ENCODE measurements at places on chromosomes 13 and 19.

DNA sequence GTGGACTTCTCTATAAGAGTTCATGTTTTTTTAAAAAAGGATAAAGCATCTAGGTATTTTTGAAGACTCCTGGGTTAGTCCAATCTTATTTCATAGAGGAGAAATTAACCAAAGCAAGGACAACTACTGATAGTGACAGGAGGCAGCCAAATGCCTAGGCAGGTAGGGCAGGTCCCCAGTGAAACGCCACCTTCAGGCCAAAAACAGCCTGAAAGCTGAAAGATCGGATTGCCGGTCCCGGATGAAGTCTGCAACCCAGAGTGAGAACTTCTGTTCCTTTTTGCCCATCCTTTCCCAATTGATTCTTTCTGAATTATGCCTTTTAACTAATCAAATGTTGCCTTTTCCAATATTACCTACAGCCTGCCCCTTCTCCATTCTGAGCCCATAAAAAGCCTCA lies 6.1 kb upstream of the GGACT start:
- DNase-seq, result no peak

DNA sequence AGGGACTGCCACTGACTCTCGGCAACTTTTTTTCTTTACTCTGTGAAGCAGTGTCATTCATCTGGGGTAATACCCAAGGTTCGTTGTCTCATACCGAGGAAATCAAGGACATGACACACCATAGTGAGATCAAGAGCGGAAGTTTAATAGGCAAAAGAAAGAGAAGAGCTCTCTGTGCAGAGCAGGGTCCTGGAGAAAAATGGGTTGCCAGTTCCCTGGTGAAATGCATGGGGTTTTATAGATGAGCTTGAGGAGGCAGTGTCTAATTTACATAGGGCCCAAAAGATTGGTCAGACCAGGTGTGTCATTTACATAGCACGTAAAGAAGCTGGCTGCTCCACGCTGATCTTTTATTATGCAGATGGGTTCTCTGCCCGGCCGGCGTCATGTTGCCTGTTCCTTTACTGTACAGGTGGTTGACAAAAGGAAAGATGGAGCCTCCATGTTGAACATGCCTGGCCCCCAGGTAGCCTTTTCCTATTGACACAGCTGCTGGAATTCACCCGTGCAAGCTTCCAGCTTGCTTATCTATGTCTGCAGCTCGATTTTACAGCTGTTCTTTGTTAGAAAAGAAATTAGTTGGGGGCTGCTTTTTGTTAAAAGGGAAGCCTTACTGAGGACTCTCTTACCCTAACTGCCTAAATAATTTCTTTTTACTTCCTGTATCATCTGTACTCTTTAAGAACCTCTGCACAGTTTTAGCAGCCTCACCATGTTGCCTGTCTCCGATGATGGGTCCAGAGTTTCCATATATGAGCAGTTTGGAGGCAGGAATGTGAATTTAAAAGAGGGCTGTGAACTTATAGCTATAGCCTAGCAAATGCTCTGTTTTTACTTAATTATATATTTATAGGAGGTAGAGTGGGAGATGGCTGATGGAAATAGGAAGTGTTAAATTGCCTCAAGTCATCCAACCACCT lies 98.0 kb upstream of the DIAPH3 start:
- DNase-seq, result no peak

DNA sequence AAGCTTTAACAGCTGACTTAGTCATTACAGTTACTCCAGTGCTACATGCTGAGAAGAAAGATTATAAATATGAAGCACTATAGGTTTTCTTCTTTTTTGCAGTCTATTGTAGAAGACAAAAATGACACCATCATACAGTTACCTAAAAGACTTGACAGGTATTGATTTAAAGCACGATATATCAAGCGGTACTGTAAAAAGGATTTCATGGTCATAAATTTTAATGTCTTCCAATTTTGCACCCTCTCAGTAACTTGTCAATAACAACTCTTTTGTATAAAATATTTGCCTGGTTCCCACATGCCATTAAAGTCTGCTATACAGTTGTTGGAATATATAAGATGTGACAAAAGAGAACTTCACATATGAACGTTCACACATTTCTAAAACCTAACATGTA lies 102.8 kb downstream of the ZIC5 start:
- no peak for DNase-seq

DNA sequence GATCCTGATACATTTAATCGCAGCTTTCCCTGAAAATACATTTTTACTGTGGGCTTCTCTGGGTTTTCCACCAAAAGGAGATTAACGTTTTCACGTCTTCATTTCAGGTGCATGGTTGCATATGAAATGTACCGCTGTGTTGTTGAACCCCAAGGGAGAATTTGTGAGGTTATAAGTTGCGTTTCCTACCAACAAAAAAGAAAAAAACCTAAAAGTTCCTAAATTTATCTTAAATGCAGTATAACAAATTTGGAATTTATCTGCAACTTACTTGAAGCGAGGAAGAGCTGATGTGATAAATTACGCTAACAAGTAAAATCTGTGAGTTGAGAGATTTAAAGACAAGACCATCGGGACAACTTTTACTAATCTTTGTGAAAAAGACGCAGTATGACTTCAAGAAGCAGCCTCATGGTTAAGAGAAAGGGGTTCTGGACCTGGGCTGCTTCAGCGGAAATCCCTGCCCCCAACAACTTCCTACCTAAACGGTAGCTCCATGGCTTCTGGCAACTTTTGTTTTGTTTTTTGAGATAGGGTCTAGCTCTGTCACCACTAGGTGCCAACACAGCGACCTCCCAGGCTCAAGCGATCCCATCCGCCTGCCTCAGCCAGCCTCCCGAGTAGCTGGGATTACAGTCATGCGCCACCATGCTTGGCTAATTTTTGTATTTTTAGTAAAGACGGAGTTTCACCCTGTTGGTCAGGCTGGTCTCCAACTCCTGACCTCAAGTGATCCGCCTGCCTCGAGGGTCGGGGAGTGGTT lies 958 bp upstream of the OBI1 start:
- no peak for DNase-seq

DNA sequence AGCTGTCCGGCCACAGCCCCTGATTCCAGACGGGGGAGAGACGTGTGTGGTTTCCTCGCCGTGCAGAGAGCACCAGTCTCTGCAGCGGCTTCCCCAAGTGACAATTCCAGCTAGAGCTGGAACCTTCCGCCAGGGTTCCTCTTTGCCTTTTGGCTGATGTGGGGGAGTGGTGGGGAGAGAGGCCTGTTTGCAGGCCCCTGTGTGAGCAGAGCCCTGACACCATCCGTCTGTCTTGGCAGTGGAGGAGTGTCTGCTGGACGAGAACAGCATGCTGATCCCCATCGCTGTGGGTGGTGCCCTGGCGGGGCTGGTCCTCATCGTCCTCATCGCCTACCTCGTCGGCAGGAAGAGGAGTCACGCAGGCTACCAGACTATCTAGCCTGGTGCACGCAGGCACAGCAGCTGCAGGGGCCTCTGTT lies 25.0 kb downstream of the LAMP1 start:
- no peak for DNase-seq

DNA sequence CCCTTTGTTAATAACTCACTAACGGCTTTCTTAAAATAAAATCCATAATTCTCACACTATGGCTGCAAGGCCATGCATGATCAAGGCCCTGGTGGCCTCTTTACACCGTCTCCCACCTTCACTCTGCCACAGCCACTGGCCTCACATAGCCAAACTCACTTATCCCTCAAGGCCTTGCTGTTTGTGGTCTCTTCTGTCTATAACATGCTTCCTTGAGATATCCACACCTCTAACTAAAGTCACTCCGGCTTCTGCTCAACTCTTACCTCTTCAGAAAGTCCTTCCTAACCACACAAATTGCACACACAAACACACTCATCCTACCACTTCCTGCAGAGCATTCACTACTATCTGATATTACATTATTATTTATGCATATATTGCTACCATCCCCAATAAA lies 262.5 kb downstream of the DIAPH3 start:
- DNase-seq, result peak; percentile 1

- no peak for DNase-seq
Measured at GRCh38 chr13:31175847-31176532, 14.3 kb upstream of the HSPH1 start.

DNA sequence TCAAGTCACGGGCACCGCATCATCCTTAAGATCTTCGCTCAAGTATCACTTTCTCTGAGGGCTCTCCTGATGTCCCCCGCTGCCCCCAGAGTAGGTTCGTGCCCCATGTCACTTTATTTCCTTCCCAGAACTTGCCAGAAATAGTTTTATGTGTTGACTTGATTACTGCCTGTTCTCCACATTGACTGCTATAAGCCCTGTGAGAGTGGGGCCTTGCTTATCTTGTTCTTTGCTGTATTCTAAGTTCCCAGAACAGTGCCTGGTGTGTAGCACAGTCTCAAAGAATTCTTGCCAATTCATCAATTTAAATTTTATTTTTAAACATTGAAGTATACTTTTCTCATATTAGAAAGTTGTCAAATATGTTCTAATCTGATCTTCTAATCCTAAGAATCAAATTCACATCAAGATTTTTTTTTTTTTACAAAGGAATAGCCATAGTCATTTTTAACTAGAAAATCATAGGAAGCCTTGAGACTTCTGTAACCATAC lies 32.1 kb upstream of the GPR183 start:
- no peak for DNase-seq

GRCh38 chr13:40770609-40770933 lies 419 bp downstream of the MRPS31 start:
- DNase-seq, result no peak

DNA sequence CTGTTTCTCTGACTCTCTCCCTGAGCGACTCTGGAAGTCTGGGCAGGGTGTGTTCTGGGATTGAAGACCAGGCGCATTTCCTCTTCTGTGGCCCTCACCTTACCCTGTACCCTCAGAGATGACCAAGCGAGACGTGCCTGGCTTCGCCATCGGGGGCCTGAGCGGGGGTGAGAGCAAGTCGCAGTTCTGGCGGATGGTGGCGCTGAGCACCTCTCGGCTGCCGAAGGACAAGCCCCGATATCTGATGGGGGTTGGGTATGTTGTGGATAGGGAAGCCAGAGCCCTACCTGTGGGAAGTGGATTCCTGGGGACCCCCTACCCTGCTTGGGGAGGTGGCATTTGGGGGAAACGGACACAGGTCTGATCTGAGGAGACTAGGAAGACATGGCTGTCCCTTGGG lies 5.8 kb upstream of the DNM2 start:
- no peak for DNase-seq

DNA sequence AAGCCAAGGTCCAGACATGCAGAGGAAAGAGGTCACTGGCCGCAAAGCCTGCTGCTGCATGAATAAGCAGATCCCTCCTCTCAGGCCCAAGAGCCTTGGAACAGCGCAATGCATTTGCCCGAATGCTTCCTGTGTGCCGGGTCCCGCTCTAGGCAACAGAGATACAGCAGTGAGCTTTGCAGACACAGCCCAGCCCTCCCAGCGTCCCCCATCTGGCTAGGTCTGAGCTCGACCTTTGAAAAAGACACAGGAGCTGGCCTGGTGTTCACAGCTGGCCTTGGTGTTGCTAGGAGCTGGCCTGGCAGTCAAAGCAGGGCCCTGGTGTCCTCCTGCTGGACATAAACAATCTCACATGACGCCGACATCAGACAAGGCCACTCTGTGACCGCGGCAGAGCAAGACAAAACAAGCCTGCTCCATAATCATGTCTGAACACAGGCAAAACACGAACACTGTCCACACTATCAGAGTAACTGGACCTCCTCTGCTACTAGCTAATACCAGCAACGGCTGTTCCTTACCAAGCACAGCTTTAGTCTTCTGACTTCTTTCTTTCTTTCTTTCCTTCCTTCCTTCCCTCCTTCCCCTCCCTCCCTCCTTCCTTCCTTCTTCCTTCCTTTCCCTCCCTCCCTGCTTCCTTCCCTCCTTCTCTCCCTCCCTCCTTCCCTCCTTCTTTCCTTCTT lies 5.7 kb upstream of the PEX11G start:
- no peak for DNase-seq

- DNase-seq, result no peak
Measured at GRCh38 chr19:53057904-53058580, 13.5 kb downstream of the ERVV-2 start.

- DNase-seq, result no peak
Measured at GRCh38 chr19:38773469-38774177, at the start of gene LGALS7. LGALS7 (minus strand) TSS chr19:38773517; CDS start chr19:38773492, 25 bp downstream.

GRCh38 chr13:34201050-34201913 lies 383.3 kb downstream of the RFC3 start:
- DNase-seq, result no peak

DNA sequence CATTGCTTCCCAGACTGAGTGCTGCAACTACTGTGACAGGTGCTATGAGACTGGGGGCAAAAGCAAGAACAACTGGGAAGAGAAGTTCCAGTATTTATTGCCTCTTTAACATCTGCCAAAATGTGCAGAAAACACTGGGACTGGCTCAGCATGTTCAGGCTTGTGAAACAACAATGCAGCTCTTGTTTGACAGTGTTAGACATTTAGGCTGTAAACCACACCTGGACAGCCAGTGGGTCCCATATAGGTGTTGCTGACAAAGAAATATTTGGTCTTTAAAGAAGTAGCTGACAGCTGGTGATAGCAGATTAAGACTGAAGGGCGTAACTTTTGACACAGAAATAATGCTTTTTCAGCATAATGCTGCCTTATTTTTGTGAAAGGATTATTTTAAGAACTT lies 88.1 kb downstream of the STOML3 start:
- no peak for DNase-seq

DNA sequence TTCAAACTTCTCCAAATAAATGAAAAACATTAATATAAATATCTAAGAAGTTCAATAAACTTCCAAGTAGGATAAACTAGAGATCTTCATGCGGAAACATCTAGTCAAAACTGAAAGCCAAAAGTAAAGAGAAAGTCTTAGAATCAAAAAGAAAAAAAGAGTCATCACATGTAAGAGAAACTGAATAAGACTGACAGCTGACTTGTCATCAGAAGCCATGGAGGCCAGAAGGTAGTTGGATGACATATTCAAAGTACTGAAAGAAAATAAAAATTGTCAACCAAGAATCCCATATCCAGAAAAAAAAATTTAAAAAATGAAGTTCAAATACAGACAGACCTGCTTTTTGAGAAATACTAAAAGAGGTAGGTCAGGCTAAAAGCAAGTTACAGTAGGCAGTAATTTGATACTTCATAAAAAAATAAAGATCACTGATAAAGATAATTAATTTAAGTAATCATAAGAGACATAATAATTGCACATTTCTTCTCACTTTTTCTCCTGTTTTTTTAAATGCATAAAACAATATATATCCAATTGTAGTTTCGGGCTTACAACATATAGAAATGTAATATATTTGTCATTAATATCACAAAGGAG lies 327.6 kb upstream of the PCDH9 start:
- DNase-seq, result no peak
